ENCODE measurements at places on chromosomes 5 and 9.

DNA sequence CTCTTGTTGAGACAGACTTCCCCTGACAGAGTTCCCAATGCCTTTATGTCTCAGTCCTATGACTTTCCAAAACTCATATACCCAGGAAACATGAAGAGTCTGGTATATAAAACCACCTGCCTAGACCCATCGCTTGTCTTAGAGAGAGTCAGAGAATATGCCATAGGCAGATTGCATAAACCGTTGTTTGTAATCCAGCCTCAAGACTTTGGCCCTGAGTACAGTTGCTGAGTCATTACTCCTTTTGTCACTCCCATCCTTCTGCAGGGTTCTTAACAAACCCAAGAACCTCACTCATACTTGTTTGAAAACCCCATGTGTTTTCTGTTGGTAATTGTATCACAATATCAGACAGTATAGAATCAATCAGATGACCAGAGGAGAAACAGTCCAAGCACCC, 616.3 kb downstream of the SLCO4C1 start:
- no peak for DNase-seq

- no peak for DNase-seq
Observed at GRCh38 chr9:38088006-38088925, 19.2 kb upstream of the SHB start.

DNA sequence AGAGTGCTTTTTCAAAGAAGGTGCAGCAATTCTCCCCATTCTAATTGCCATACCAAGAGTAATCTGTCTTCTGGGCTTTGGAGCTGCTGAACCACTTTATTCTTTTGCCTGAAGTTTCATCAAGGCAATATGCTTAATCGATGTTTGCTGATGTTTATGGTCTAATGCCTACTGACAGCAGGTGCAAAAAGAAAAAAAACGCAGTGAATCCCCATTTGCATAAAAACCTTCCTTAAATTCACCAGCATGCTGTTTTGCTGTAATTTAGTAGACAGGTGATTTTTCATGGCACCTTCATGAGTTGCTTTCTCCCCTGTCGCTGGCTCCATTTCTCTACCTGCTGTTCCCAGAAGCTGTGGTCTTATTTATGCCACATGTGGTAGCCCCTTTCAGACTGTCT, 83.1 kb upstream of the MAST4 start:
- no peak for DNase-seq

GRCh38 chr5:57581772-57582171, 99.2 kb upstream of the ACTBL2 start:
- DNase-seq = no peak

GRCh38 chr9:135321580-135321979, 158.0 kb upstream of the PPP1R26 start:
- DNase-seq = no peak

- no peak for DNase-seq
Observed at GRCh38 chr9:136614372-136614922, 48.3 kb upstream of the EGFL7 start.

- no peak for DNase-seq
Observed at GRCh38 chr5:154241021-154241420, 50.5 kb downstream of the GALNT10 start.

DNA sequence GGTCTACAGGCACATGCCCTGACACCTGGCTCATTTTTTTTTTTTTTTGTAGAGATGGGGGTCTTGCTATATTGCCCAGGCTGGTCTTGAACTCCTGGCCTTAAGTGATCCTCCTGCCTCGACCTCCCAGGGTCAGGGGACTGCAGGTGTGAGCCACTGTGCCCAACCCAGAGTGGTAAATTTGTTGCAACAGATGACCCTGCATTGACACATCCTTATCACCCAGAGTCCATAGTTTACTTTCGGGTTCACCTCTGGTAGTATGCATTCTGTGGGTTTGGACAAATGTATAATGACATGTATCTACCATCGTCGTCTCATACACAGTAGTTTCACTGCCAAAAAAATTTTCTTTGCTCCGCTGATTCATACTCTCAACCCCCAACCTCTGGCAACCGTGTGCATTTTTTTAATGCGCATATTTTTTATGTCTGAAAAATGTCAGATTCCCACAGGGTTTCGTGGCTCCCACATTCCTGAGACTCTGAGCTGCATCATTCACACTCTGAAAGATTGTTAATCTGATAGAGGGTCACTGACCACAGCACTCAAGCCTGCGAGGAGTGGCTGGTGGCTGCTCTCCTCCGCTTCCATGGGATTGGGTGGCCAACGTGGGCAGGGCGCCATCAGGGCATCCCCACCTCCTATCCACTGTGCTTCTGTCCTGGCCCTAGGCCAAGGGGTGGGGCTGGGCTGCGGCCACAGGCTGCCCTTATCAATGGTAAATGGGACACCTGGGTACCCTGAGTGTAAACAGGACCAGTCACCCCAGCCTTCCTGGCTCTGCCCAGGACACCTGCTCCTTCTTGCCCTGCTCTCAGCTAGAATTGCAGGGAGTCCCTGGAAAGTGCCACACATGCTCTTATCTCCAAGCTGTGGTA, 9.6 kb downstream of the NDST1 start:
- no peak for DNase-seq
